ENCODE measurements at places on chromosomes 16 and 17. TPM values are rescaled to one million over a fixed set of nuclear protein-coding genes. Genes with fewer than 3 reads are reported as not detected.

DNA sequence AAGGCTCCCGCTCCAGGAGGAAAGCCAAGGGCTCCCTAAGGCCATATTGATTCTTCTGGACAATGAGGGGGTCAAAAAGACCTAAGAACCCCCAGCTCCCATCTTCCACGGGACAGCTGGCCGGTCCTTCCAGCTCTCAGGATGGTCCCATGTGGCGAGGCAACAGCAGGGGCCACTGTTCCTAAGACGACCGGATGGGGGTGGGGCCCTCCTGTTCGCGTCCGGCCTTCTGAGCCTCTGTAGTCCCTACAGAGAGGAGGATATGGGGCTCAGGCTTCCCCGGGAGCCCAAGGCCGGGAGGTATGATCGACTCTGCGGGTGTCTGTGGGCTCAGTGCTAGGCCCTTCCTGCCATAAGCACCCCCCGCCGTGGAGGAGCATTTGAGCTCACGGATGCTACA lies 6.0 kb upstream of the DCXR start:
- DNase-seq: no peak

DNA sequence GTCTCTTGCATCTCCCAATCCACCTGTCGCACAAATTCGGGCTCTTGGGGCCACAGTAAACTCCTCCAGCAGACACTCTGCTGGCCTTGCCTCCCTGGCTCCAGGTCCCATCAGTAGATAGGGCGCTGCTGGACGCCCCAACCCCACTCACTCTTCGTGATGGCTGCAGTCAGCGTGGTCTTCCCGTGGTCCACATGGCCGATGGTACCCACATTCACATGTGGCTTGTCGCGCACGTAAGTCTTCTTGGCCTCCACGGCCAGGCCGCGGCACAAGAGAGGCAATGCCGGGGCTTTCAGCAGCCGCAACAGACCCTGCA lies 428 bp downstream of the TUFM start:
- DNase-seq: peak; percentile 27

- DNase-seq: peak; percentile 40
Measured at GRCh38 chr17:28335959-28336871, 654 bp downstream of the TNFAIP1 start.

DNA sequence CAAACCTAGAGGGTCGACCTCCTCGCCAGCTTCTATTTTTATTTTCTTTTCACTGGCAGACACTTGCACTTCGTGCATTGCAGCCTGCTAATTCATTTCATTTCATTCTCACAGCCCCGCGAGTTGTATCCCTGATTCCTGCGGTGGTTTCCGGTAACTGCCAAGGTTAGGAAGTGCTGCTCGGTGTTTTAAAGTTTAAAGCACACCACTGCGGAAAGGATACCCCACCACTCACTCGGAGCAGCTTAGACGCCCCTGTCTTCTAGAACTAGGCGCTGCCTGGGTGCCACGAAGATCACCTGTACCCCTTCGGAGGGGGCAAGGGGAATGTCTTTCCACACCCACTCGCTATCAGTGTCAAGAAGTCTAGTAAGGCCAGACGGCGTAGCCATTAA lies 509 bp downstream of the CNEP1R1 start:
- peak; percentile 37 for DNase-seq

DNA sequence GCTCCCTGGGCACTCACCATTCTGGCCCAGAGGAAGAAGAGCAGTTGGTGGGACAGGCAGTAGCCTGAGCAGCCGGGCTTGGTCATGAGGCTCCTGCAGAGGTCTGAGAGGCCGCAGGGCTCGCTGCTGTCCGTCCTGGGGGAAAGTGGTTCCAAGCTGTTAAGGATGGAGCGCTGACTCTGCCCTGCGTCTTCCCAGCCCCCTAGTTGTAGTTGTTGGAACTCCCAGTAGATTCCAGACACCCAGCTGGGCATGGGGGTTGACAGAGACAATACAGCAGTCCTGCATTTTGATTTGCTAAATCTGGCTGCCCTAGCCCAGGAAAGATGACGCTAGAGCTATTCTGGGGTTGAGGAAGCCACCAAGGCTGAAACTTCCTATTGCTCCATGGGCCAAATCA lies 7.3 kb downstream of the C16orf89 start:
- no peak for DNase-seq

DNA sequence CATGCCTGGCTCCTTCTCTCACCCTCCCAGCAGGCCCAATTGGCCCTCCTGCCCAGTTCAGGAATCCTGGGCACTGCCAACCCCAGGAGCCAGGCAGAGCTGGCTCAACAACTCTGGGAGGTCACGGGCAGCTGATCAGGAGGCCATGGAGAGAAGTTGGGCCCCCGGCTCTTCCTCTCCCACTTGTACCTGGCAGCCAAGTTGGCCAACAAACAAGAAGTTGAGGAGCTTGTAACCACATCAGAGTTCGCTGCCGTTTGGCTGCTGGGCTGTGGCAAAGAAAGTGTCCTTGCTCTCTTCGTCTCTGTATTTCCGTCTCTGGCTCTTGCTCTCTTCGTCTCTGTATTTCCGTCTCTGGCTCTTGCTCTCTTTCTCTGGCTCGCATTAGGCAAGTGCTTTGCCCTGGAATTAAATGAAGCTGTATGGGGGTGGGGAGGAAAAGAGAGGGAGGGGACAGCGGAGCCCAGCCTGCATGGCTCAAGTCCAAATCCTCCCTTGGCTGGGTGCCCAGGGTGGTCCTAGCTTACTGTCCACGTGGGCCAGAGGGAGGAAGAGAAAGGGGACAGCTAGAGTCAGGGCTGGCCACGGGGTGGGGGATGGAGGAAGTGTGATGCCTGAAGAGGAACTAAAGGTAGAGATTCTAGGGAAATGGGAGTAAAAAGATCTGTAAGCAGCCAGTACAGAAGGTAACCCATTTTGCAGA lies 7.8 kb upstream of the TMEM132E start:
- DNase-seq: no peak

- no peak for DNase-seq
Measured at GRCh38 chr17:45809499-45809898, 25.4 kb downstream of the CRHR1 start.

GRCh38 chr16:79076047-79076767 lies 524.3 kb downstream of the MAF start:
- DNase-seq: no peak

GRCh38 chr17:31568121-31568520 lies 176.6 kb downstream of the RAB11FIP4 start:
- DNase-seq: no peak

DNA sequence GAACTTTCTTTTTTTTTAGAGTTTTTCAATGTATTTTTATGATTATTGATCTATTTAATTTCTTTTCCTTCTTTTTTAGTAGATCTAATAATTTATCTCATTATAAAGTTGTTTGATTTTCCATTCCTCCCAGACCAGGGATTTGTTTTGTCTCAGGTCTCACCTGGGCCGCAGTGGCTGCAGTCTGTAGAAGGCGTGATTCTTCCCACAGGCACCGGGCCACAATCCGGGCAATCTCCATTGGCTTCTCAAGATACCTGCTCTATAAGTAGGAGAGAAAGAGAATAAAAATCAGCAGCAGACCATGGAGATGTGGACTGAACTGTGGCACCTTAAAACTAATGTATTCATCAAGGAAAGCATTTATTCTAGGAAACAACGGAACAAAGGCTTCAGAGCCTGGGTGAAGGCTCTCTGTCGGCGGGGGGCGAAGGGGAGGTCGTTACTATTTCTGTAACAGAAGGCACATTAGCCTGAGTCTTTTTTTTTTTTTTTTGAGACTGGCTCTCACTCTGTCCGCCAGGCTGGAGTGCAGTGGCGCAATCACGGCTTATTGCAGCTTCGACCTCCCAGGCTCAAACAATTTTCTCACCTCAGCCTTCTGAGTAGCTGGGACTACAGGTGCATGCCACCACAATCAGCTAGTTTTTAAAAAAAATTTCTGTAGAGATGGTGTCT lies 42.7 kb downstream of the STAT3 start:
- no peak for DNase-seq

- DNase-seq: no peak
Measured at GRCh38 chr16:15829460-15829859, 27.4 kb downstream of the MYH11 start.

DNA sequence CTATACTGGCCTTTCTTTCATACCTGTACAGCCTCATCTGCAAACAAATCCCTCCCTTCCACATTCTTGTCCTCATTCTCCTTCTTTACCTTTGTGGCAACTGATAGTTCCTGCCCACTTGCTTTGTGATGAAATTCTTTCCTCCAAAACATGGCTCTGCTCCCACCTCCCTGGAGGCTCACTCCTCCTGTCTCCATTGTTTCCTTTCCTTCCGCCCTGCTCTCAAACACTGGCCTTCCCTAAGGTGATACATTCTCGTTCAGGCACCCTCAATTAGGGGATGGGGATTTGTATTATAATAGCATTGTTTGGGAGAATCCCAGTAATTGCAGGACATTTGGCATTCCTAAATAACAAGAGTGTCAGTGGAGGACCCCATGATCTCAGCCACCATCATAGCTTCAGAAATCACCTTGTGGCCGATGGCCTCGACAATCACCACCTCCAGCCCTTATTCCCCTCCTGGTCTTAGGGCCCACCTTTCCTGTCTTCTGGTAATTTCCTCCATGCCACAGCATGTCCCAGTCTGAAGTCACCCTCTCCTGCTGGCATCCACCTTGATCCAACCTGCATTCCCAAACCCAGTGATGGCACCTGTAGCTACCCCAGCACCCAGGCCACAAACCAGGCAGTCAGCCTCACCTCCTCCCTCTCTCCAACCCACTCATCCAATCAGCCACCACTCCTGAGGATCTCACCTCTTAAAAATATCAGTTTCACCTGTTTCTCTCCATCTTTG lies 7.9 kb downstream of the UNC119 start:
- no peak for DNase-seq

- DNase-seq: no peak
Measured at GRCh38 chr16:57179215-57179828, 6.5 kb downstream of the PSME3IP1 start.

DNA sequence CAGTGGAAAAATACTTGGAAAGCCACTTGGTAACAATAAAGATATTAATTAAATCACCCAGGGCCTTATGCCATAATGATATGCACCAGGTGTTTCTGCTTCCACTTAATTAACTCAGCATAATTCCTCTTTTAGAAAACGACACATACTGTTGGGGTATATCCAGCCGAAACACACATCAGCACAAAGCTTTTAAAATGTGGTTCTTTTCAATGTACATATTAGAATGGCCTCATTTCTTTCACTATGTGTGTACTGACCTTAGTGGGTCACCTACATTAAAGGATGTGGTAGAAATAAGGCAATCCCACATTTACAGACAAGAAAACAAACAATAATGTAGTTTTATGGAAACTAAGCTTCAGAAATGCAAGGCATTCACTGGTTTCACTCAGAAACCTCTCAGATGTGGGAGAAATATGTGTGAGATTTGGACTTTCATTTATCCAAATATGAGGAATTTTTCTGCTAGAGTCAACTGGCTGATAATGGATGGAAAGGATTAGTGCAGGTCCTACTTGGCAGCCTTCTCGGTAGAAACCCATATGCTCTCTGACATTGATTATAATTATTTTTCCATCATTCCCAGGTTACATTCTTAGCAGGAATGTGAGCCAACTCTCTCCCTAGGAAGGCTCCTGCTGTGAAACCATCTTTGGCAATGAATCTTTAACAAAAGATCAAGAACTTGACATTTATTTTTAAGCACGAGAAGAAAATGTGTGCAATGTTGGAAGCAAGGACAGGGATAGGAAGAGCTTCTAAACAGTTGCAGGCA lies 66.7 kb upstream of the DHX40 start:
- no peak for DNase-seq

- DNase-seq: no peak
Measured at GRCh38 chr17:80773243-80773991, 218.2 kb upstream of the CHMP6 start.

GRCh38 chr17:16286947-16287562 lies 66.2 kb downstream of the CENPV start:
- no peak for DNase-seq

DNA sequence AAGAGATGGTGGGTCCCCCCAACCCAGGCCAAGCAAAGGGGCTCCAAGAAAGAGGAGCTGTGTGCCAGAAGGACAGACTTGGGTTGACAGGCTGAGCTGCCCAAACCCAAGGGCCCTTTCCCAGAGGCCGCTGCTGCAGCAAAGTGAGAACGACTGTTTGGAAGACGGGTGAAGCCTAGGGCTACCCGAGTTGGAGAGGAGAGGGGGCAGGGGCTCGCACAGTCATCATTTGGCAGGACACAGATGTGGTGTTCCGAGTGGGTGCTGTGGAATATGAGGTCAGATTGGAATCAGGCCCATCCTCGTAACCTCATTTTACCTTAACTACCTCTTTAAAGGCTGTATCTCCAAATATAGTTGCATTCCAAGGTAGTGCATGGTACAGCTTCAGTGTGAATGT lies 5.3 kb upstream of the MFAP4 start:
- DNase-seq: no peak

DNA sequence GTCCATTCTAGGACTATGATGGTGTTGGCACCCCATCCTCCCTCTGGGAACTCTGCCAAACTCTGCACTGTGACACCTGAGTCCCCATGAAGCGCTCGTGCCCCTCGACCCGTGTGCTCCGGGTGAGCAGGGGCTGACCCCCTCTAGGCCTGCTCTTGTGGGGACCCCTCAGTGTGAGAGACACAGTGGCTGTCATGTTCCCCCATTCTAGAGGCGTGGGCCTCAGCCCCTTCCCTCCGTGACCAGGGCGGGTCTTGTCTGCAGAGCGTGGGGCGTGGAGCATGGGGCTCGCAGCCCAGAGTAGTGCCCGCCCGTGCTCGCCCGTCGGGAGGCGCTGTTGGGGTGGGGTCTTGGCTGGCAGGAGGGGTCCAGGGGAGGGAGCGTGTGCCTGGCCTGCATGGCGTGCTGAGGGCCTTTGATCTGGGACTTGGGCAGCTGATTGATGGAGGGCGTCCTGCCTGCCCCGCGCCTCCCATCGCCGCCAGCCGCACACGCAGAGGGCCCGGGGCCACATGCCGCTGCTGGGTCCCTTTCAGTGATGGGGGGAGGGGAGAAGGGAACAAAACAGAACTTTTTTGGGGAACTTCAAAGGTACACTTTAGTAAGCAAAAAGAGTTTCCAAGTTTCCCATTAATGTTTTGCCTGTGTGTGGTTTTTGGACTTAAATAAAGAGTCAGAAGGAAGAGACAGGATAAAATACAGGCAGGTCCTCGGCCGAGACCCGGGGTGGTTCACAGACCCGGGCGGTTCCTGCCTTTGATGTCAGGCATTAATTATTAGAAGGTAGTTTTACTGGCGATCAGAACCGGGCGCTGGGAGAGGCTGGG lies 22.5 kb downstream of the CENPX start:
- no peak for DNase-seq

- no peak for DNase-seq
Measured at GRCh38 chr16:56468800-56469199, 17.4 kb downstream of the OGFOD1 start.

- DNase-seq: no peak
Measured at GRCh38 chr17:40951011-40951622, 13.7 kb upstream of the KRT23 start.

GRCh38 chr17:66527335-66527734 lies 224.9 kb downstream of the PRKCA start:
- DNase-seq: no peak

- no peak for DNase-seq
Measured at GRCh38 chr16:55052741-55053415, 122.2 kb downstream of the IRX5 start.

- DNase-seq: no peak
Measured at GRCh38 chr16:908526-909155, 62.1 kb downstream of the LMF1 start.

GRCh38 chr17:34225046-34225445 lies 30.0 kb upstream of the CCL2 start:
- DNase-seq: no peak

Gene NLRC5
- 428 TPM for total RNA-seq

Gene DOC2B
- not detected for total RNA-seq

Gene CTRB2
- not detected for total RNA-seq

Gene CDK5R1
- 4.6 TPM for total RNA-seq

Gene CES2
- total RNA-seq: 31.5 TPM

Gene GJD3
- not detected for total RNA-seq
